ENCODE measurements at places on chromosomes 12 and 14.

GRCh38 chr12:12586879-12587675 is 24.4 kb upstream of the DUSP16 start:
- no peak for DNase-seq

- no peak for DNase-seq
Observed at GRCh38 chr14:66600416-66600815, 92.5 kb downstream of the GPHN start.

DNA sequence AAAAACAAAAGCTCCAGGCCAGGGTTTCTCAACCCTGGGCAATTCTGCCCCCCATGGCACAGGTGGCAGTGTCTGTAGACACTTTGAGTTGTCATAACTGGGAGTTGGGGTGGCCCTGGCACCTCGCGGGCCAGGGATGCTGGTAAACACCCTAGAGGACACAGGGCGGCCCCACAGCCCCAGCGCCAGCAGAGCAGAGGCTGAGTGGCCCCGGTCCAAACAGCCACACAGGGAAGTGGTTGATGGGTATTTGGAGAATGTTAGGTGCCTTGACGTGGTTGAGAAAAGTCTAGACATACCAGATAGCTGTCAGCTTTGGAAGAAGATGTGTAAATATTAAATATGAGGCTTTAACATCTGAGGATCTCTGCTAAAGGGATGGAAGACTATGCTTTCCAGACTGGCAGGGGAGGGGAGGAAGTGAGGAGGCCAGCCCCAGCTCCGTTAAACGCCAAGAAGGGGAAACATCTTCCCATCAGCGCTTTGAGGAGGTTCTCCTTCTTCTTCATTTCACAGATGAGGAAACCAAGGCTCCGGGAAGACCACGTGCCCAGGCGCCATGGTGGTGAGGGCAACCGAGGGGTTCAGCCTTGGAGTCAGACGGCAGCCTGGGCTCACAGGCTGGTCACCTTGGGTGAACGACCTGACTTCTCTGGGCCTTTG is 103.7 kb downstream of the SCARB1 start:
- DNase-seq: no peak

DNA sequence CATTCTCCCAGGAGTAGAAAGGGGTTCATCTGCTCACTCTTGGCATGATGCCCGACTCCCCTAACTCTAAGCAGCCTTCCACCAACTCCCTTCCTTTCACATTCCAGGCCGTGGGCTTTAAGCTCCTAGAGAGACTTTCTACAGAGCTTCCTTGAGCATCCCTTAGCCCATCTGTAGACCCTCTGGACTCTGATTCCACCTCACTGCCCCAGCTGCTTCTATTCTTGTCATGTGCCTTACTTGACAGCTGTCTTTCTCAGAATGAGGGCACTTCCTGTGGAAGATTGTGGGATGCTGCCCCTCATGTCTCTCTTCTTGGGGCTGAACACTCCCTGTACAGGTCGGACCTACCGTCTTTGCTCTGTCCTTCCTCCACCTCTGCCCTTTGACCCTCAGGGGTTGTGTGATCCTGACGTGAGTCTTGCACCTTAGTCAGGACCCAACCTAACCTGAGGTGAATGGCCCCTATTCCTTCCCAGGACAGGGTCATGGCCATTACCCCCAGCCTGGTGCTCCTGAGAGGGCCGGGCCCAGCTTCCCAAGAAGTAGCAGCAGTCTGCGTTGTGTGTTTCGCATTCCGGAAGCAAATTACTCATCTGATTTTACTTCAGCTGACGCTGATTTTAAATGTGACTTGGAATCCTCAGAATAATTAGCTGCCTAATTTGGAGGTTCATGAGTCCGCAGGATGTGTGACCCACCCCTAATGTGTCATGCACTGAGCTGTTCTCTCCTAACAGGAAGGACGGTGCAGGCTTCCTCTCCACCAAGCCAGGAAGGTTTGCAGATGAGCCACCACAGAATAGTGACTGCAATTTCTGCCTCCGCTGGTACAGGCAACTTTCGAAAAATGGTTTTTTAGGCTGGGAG is 2.7 kb upstream of the GALNT6 start:
- no peak for DNase-seq

GRCh38 chr12:68178184-68178583 is 18.6 kb upstream of the IFNG start:
- no peak for DNase-seq

DNA sequence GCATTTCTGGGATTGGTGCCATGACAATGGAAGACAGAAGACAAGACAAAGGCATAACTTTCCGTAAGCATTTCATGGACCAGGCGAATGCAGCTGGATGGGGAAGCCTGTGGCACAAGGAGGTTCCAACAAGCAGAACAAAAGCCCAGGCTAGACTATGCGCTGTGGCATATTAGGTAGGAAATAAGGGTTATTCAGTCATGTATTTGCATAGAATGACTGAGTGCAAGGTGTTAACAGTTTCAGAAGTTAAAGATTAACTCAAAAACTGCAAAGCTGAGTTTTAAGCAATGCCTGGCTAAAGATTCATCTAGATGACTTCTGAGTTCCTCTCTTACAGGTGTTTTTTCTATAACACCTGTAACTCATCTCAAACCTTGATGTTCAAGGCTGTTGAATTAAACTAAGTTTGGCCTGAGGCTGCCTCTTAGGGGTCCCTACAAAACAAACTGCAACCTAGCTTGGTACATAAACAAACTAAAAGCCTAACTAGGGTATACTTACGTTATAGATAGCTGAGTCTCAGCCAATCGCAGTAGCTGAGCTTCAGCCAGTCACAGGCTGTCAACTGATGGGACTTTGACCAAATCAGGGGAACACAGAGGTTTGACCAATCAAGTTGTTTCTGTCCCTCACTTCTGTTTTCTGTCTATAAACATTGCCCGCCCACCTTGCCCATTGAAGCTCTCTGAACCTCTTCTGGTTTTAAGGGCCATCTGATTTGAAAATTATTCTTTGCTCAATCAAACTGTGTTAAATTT is 52.2 kb upstream of the PLBD1 start:
- no peak for DNase-seq

GRCh38 chr12:116366456-116366776 is 88.9 kb upstream of the MED13L start:
- no peak for DNase-seq

DNA sequence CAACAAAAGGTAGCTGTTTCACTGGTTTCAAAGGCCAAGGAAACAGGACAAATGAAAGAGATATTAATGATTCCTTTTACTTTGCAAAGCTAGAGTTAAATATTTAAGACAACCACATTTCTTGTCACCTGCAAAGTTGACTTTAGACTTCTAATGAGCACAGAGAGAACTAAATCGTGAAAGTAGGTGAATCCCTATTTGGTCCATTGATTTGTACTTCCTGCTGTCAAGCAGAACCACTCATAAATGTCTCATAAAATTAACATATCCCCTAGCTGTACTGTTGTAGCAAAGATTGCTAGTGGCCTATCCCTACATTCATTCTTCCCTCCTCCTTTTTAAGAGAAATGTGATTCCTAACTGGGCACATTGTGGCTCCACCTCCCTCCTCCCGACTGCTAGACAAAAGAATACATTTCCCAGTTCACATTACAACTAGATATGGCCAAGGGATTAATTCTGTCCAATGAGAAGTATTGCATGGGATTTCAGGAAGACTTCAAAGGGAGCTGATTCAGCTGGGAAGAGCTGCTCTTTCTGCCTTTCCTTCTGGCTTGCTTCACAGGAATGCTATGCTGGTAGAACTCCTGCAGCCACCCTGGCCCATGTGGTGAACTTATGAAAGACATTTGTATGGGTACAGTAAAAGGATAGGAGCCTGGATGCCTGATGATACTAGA is 227.5 kb upstream of the ABCD2 start:
- no peak for DNase-seq

GRCh38 chr12:9319044-9319841 is 111.0 kb upstream of the PZP start:
- no peak for DNase-seq

- no peak for DNase-seq
Observed at GRCh38 chr14:21589317-21589716, 9.4 kb upstream of the OR10G3 start.

DNA sequence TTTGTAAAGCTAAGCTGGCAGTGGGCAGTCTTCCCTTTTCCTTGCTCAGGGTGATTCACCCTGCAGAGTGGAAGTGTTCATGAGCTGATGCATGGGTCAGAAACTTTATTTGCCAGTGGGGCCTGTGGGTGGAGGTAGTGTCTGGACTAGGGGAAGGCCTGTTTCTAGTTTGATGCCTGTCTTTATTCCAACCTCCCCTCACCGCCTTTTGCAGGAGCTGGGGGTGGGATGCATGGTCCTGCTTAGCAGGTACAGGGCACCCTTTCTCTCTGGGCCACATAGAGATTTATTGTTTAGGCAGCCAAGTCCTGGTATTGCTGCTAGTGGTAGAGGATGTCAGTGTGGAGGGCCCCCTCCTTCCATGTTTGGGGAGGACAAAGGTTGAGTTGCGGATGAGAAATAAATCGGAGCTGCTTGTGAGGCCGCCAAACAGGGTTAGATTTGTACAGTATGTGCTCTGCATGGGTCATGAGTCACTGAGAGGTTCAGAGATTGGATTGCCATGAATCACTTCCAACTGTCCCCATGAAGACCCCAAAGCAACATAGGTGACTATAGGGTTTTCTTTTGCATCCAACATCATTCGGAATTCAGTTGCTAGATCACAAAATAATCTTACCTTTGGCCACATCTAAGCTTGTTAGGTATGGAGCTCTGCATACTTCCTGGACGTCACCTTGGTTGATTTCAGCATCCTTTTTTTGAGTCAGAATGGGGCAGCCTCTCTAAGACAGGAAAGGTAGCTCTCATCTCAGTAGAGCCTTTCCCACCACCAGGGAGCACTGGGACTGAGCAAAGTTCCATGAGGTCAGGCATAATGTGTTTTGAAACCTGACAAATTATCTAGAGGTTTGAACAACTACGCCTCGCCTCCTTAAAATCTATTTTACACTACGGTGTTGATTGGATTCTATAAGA is 8.8 kb downstream of the SMOC1 start:
- no peak for DNase-seq

DNA sequence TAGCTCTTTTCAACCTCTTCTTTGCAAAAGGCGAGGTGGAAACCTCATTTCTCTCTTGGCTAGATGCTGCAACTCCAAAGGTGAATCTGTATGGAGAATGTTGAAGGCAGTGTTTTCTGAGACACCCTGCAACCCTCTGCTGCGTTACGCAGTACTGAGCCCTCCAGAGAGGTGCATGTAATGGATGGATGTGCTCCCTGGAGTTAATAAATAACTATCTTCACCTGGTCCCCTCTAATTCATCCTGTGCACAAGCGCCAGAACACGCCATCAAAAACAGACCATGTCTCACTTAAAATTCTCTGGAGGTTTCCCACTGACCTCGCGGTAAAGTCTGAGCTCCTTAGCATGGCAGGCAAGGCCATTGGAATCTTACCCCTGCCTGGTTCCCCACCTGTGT is 234.4 kb upstream of the PWP1 start:
- no peak for DNase-seq

GRCh38 chr14:102838501-102838900 is 61.3 kb downstream of the TRAF3 start:
- no peak for DNase-seq

GRCh38 chr12:56332512-56333196 is 1.1 kb downstream of the PAN2 start:
- no peak for DNase-seq

GRCh38 chr12:94258593-94258992 is 110.2 kb downstream of the PLXNC1 start:
- no peak for DNase-seq

GRCh38 chr12:48973941-48974673 is 2.6 kb upstream of the WNT10B start:
- DNase-seq: no peak

GRCh38 chr12:15756822-15757221 is 32.4 kb downstream of the EPS8 start:
- no peak for DNase-seq

GRCh38 chr14:64763085-64763782 is 59.0 kb downstream of the PLEKHG3 start:
- DNase-seq: no peak

DNA sequence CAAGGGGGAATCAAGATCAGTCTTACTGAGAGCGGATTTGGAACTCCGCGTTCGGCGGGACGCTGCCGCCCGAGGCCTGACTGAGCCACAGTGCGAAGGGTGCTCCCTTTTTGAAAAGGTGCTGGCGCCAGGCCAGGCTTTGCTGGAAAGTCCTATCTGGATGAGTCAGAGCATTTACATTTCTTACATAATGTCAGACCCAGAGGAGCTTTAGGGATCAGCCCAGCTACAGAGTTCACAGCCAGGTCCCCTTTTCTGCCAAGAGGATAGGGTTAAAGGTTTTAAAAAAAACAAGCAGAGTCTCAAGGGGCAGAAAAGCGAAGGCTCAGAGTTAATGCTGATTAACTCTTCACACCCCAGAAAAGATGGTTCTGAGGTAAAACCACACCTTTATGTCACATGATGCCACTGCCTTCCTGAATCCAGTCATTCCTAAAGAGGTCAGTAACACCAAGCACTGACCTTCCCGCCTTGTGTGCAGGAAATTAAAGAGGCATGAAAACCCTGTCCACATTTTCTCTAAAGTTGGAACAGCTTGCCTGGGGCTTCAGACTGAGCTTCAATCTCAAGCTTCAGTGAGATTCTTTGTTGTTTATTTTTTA is 11.7 kb upstream of the FBXL14 start:
- peak; percentile 69 for DNase-seq

DNA sequence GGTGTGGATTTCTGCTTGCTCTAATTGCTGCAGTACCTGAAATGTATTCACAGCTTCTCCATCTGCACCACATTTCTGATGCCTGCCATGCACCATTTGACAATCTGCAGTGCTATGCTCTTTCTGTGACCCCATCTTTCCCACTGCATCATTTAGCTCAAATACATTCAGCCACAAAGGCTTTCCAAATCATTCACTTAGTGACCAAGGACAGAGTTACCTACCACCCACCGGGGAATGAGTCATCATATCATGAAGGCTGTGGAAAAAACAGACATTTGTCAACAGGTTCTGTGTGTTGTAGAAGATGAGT is 465.5 kb upstream of the ATP2B1 start:
- DNase-seq: no peak

GRCh38 chr12:57522887-57523705 is 472 bp downstream of the MBD6 start:
- DNase-seq: peak; percentile 17

DNA sequence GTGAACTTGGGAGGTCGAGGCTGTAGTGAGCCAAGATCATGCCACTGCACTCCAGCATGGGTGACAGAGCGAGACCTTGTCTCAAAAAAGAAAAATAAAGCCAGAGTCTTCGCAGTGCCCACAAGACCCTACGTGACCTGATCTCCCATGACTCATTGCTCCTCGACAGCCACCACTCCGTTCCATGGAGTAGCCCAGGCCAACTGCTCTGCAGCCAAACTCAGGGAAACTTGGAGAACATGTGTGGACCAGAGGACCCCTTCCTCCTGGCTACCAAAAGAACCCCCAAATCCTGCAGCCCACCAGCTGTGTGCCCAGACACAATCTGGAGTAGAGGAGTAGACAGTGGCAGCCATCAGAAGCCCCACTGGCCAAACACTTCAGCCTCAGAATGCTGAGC is 32.1 kb upstream of the PPP2R5C start:
- no peak for DNase-seq

GRCh38 chr14:53325176-53325806 is 172.2 kb upstream of the DDHD1 start:
- DNase-seq: no peak

- no peak for DNase-seq
Observed at GRCh38 chr12:131442337-131442918, 268.5 kb upstream of the SFSWAP start.

Data from thoracic aorta (tissue), 2 donors.